T-cell (primary cell): ENCODE measurements at places on chromosomes 7 and 10.
A peak's percentile ranks its signal among the peaks of the same experiment; 100 is the strongest.

- DNase-seq = no peak
These were observed 4.0 kb downstream of the SLC16A12 start for GRCh38 chr10:89531359-89531758.

DNA sequence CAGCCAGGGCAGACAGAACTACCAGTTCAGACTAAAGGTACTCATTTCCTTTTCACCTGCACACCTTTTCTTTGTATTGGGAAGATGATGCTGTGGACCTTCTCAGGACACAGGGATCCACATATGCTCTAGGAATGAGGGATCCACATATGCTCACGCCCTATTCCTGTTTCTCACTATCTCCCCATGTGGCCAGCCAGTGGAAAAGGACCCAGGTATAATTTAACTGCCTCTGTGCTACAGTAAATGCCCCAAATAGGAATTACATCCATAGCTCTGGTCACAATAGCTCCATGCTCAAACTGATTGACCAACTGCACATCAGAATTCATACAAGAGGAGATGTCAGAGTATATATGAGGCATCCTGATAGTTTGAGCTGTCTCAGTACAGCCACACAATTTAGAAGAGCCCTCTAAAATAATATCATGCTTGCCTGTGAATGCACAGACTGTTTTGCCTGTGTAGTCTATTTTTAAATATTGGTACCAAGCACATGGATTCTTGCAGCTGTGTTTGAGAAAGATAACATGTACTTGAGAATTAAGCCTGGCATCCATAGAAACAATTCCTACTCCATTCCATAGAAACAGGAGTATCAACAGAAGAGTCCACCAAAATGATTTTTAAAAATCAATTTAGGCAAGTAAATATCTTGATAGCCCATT, 43.7 kb downstream of the CTTNBP2 start:
- DNase-seq = no peak

GRCh38 chr7:36686499-36686898, 37.8 kb downstream of the AOAH start:
- DNase-seq = peak; percentile 27

GRCh38 chr10:102782673-102783551, 39.2 kb downstream of the WBP1L start:
- DNase-seq = no peak

DNA sequence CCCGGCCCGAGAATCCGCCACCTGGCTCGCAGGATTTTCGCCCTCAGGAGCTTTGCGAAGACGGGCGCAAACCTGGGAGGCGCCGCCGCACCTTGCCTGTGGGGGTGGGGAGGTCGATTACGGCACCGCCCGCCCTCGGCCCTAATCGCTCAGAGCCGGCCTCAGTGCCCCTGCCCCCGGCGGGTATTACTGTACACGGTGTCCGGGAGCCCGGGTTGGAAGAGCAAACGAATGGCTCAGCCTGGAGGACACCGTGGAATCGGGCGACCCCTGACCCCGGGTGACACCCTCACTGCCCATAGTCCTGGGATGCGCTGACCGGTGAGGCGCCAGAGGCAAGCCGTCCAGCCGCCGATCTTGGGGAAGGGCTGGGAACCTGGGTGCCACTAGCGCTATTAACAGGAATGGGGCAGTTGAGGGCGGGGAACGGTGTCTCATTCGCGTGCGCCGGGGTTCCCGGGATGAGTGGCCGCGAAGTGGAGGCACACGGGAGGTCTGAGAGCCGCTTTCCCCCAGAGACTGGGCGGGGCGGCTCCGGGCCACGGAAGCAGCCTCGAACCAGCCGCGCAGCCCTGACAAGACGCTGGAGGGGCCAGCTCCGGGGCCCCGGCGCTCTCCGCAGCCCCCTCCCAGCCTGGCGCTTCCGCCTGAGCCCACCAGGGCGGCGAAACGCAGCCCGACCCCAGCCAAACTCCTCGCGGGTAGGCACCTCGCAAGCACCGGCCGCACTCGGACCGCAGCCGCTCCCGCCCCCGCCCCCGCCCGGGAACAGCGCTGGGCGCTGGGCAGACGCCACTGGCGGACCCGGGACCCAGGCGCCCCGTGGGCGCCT, 167.5 kb downstream of the NRF1 start:
- DNase-seq = no peak

- no peak for DNase-seq
These were observed 287.3 kb downstream of the FZD1 start for GRCh38 chr7:91551377-91552175.

DNA sequence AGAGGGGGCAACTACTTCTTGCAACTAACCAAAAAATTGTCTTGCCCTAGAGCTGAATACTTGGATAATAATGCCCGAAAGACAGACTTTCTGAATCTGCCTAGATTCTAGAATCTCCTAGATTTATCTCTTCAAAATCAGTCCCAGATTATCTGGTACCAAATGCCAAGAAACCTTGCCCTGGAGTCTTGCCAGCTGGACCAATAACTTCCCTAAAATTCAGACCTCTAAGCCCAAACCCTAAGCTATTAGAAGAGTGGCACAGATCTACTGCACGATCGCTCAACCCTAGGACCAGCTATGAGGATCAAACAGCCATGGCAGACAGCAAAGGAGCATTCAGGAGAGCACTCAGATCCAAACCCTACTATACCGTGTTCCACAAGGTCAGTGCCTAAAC, 45.0 kb downstream of the ARMH3 start:
- DNase-seq = no peak

GRCh38 chr7:4147926-4148620, 534.0 kb upstream of the FOXK1 start:
- DNase-seq = no peak

DNA sequence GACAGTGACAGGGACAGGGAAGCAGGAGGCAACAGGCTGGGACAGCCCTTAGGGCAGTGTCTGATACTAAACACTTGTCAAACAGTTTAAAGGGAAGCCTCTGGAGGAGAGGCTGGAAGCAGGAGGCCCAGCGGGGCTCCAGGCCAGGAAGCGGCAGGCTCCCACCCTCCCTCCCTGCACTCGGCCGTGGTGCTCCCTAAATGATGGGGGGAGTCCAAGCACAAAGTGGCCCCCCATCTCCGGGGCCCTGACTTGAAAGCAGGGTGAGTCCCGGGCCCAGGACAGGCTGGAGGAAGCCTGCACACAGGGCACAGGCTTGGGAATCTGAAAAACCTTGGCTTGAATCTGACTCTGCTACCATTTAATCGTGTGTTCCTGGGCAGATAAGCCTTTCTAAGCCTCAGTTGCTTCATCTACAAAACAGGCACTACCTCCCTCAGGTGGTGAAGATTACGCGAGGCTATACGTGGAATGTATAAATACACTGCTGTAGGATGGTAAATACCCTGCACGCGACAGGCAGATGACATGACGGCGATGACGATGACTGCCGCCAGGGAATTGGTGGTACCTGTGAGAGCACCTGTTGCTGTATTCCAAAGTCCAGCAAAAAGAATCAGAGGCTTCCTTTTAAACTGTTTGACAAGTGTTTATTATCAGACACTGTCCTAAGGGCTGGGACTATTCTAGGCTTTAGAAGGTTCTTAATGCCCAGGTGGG, 34.1 kb downstream of the GBX1 start:
- DNase-seq = no peak

DNA sequence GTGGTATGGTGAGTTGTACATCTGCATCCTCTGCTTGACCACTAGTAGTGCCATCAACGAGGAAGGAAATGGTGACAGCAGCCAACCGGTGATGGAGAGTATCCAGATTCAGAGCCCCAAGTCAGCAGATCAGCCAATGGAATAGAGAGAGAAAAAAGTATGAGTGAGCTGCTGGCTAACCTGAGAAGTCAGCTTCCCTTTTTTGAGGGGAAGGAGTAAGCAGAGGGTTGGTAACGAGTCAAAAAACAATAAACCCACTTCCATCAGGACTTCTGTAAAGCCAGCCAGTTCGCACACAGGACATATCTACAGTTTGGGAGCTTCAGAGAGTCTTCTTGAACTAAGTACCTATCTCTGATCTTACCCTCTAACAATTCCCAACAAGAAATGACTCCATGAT, 8.9 kb downstream of the SLC25A28 start:
- no peak for DNase-seq

DNA sequence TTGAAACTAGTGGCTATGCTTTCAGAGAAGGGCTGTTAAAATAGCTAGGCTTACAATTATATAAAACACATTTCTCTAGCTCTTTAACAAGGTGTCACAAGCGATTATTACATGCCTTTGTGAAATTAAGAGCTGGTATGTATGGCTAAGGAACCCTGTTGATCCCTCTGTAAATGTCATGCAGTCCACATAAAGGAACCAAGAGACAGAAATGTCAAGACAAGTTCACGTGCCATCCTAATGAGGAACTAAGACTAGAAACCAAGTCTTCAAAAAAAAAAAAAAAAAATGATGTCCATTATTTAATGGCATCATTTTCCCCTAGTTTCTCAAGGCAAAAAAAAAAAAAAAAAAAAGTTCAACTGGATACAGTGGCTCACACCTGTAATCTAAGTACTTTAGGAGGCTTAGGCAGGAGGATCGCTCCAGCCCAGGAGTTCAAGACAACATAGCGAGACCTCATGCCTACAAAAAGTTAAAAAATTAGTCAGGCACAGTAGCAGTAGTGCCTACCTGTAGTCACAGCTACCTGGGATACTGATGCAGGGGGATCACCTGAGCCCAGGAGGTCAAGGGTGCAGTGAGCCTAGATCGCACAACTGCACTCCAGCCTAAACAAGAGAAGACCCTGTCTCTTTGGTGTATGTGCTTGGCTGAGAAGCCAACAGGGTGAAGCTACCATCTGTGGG, 63.4 kb downstream of the SRPK2 start:
- DNase-seq = no peak

DNA sequence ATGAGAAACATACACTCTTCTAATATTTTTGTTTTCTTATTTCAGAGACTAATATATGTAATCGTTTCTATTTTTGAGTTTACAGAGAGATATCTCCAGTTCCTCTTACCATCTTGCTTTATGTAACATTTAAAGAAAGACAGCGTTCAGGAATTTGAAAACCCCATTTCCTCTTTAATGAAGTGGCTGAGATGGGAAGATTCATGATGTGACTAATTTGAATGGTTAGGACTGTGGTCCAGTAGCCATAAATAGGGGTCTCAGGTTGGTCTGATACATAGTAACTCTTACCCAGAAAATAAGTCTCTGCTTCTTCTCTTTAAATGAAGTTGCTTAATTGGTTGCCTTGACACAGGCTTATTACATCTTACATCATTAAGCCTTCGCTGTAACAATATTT, 6.9 kb downstream of the KMT2E start:
- no peak for DNase-seq

- DNase-seq = no peak
These were observed 14.1 kb downstream of the TMEM72 start for GRCh38 chr10:44925224-44925623.
